ENCODE measurements at places on chromosomes 2 and 18.

DNA sequence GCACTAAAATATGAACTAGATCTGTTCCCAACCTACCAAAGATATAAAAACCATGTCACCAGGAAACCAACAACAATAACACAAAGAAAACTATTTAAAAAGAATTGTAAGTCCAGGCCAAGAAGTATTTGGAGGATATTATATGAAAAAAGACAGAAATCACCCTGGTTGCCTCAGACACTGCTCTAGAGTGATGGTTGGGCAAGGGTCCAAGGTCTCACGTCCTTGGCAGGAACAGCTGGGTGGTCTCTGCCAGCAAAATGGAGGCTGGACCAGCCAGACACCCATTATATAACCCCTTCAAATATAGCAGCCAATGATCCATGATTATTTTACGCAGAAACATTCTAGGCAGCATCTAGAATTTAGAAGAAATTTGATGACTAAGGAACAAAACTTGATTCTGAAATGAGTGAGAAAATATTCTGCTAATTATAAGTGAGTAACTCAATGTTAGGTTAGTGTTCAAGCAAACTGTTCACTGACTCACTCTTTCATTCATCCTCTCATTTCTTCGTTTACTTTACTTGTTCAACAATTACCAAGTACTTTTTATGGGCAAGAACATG is 35.4 kb downstream of the MRPL35 start:
- DNase-seq = no peak

GRCh38 chr2:127092306-127092705 is 14.6 kb downstream of the BIN1 start:
- no peak for DNase-seq

DNA sequence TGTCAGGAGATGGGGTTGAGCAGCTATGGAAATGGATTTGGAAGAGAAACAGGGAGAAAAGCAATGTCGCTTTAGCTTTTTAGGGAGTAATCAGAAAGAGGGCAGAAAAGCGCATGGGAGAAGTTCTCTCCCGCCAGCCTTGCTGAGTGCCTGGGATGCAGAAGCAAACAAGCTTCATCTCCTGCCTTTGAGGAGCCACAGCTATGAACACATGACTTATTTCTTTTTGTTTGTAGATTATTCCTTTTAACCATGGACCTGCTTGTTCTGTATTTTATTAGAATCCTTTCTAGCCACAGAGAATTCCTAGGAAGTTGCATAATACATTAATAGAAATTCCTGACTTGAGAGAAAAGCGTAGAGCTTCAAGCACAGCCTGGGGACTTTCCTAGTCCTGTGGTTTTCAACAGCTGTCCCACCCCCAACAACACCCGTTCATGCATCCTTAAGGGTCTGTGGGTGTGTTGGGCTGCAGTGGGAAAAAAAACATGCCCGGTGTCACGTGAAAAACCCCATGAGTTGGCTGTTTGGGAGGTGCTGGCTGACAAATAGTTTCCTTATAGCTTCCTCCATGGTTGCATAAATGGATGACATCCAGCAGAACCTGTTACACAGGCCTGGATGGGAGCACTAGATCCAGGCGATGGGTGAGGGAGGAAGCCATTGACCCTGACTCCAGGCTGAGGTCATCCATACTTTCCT is 14.9 kb downstream of the SLC9A4 start:
- DNase-seq = no peak

DNA sequence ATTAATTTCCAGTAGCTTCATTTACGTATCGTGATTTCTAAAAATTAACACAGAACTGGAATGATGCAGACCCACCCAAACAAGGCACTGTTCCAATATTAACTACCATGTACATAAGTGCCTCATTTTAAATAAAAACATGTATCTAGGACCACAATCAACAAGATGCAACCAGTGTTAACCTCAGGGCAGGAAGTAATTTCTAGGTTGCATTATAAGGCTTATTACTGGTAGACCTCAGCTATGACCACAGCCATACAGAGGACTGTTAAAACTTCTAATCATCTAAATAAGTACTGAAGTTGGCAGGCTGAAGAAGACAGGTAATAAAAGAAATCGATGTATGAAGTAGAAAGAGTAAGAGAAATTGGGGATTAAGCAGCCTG is 262.9 kb downstream of the HDAC4 start:
- DNase-seq = peak; percentile 21

DNA sequence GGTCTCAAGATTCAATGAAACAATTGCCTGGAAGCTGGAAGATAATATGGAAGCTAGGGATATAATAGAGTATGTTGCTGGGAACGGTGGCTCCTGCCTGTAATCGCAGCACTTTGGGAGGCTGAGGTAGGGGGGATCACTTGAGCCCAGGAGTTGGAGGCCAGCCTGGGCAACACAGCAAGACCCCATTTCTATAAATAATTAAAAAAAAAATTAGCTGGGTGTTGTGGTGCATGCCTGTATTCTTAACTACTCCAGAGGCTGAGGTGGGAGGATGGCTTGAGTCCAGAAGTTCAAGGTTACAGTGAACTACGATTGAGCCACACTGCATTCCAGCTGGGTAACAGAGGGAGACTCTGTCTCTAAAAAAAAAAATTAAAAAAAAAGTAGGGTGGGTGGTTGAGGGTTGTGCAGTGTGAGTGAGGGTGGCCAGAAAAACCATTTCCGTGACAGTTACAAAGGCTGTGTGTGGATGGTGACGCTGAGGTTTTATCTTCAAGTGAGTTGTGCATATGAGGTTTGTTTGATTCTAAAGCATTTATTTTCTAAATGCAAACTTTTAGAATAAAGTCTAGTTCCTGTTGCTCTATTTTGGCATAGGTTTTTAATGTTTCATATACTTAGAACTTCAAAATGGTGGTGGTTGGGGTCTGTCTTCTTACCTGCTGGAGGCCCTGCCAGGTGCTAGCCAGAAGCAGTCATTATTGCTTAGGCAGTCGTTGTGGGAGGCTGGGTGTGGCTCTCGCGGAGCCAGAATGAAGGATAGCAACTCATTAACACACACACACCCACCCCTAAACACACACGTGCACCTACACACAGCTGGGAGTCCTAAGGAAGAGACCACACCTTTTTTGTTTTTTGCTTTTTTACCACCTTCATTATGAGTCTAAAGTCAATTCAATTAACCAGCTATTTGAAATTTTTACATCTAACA is 4.7 kb upstream of the IL1R2 start:
- peak; percentile 11 for DNase-seq

DNA sequence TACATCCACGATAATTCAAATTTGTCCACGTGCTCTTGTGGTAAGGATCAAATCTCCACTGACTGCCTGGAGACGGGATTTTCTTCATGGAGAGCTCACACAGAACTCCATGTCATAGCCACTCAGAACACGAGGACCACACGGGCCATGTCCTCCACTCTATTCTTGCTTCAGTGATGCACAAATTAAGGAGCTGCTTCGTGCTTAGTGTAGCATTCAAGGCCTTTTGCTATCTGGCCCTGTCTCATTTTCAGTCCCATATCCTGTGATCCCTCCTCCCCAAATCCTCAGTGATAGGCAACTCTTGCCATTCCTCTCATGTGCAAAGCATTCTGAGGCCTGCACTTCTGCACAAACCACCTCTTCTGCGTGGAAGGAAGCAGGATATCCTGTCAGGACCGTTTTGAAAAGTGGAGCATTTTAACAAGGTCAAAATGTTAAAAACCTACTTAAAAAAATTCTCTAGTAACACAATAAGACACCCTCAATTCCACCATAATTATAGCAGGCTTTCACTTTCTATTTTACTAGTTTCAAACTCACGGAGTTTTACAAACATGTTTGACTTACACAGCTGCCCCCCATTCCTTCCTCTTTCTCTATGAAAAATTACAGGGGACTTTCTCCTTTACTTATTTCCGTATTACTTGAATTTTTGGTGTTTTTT is 35.2 kb downstream of the ST3GAL5 start:
- peak; percentile 70 for DNase-seq

DNA sequence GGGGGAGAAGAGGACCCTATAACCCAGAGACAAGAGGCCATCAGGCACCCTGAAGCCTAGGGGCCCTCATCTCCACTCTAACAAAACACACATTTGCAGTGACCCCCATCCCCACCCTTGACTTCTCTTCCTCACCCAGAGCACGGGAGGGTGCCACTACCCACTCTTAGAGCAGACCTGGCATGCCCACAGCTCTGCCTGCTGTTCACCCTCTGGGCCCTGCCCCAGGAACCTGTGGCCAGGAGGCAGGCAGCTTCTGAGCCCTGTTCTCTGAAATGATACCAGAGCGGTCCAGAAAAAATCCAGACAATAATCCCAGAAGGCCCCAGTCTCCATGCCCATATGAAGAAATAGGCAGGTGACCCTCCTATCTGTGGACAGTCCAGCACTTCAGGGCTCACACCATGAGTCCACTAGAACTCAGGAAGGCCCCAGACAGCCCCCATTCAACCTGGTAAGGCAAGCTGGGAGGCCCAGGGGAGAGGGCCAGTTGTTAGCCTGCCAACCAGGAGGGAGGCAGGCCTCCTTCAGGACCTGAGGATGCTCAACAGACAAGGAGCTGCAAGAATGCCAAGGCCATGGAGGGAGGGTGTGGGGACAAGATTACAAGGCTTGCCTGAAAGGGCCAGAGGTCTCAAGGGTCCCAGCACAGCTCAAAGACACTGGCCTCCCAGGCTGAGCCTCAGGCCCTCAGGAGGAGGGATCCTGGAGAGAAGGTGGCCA is 75.0 kb downstream of the TNS1 start:
- no peak for DNase-seq

DNA sequence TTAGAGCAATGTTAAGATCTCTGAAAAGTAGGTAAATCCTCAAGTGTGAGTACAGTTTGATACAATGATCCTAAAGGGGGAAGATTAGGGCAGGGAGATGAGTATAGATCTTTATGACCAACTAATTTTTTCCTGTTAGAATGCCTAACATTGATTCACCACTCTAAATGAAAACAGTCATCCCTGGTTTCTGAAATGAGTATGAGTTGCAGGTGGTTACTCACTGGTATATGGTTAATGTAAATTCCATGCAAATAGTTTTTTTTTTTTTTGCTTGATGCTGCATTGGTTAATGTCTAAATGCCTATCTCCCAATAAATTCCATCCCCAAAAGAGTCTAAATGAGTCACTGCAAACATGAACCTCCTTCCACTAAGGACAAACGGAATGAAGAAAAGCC is 55.0 kb upstream of the SERPINB2 start:
- DNase-seq = no peak

DNA sequence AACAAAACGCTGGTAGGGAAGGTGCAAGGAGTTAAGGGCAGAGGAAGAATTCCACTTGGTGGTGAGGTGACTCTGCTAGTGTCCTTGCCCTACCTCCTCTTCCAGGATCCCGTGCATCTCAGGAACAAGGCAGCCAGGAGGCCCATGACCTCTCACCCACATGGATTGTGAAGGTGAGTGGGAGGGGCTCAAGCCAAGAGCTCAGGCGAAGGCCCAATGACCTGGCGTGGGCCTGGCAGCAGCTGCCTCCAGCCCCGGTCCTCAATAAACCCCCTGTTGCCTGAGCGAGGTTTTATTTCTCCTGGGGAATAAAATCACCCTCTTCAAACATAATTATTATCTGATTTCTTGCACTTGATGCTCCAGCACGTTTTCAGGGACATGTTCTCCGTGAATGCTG is 28.2 kb downstream of the LAMA1 start:
- no peak for DNase-seq

DNA sequence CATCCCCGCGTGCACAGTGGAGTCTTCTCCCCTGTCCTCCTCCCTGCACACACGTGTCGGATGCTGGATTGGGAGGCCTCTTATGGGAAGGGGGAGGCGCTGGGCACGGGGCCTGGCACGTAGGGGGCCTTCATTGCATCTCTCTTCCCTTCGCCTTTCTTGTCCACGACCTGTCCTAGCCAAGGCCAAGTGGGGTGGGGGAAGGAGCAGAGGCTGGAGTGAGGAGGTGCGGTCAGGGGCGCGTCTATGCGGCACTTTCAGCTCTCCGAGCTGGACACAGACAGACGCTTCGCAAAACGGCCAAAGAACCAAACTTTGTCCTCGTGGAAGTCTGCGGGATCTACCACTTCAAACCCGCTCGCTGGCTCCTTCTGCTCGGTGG is 13.4 kb downstream of the ALPG start:
- no peak for DNase-seq

DNA sequence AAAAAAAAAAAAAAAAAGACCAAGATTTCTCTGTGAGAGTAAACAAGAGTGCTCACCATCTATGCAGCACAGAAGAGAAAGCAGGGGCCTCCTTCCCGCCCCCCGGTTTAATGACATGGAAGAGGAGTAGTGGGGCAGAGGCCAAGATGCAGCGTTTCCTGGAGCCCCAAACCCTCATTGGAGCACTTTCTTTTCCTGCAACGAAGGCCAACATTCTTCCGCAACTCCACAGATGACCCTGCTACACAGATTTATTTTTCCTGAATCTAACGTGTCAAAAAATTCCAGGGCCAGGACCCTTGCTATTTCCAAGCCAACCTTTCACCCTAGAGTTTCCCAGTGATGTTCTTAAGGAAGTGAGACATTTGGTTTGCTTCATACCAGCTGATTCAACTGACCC is 189.6 kb downstream of the MIB1 start:
- DNase-seq = no peak

GRCh38 chr2:1841903-1842791 is 97.8 kb upstream of the PXDN start:
- DNase-seq = no peak

- no peak for DNase-seq
Observed at GRCh38 chr2:119122663-119123062, 35.9 kb downstream of the C1QL2 start.

GRCh38 chr2:118845522-118846441 is 1.7 kb downstream of the EN1 start:
- no peak for DNase-seq

DNA sequence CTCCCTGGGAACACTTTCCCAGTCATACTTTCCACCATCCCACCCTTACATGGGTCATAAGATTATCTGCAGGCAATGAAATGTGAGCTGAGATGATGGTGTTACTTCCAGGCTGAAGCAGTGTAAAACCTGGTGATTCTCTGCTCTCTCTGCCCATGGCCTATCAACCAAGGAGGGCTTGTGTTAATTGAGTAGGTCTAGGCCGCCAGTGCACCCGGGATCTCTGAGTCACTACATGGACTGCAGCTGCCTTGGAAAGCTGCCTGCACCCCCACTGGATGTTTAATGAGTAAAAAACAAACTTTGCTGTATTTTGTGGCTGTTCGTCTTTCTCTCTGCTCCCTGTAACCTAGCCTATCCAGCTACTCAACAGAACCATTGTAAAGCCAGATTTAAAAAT is 451.7 kb upstream of the SMIM21 start:
- no peak for DNase-seq

DNA sequence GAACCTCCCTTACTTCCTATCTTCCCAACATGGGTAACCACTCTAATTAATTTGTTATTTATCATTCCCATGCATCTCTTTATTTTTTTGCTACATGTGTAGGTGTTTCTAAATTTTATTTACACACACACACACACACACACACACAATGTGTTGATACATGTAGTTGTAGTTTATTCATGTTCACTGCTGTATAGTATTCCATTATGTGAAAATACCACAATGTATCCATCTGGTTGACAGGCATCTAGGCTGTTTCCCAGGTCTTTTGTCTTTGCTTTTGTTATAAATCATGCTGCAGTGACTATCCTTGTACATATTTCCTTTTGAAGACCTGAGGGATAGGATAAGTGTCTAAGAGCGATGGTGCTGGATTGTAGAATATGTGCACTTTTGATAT is 59.7 kb downstream of the ACAA2 start:
- no peak for DNase-seq

- DNase-seq = no peak
Observed at GRCh38 chr2:7997279-7997678, 684.6 kb upstream of the ID2 start.

- no peak for DNase-seq
Observed at GRCh38 chr18:32478317-32478716, 7.6 kb upstream of the GAREM1 start.
